ENCODE measurements at places on chromosomes 6 and 20.

GRCh38 chr6:164195278-164195941 lies 780.9 kb downstream of the QKI start:
- no peak for DNase-seq

DNA sequence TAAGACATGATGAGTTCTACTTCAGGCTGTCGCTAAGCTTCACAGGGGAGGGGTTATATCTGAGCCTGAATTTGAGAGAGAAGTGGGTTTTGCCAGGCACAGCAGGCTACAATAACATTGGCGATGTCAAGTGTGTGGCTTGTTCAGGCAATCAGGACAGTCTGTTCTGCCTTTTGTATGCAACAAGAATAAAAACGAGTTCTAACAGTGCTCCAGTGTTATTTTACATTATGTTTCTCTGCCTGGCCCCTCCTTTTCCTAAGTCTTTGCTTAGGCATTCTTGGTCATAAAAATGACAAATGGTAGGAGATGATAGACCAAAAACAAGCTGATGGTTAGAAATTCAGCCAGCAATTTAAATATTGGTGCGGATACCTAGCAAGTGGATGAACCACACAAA lies 26.8 kb downstream of the PAQR8 start:
- DNase-seq, result no peak

GRCh38 chr6:83417880-83418663 lies 12.8 kb downstream of the ME1 start:
- peak; percentile 33 for DNase-seq

DNA sequence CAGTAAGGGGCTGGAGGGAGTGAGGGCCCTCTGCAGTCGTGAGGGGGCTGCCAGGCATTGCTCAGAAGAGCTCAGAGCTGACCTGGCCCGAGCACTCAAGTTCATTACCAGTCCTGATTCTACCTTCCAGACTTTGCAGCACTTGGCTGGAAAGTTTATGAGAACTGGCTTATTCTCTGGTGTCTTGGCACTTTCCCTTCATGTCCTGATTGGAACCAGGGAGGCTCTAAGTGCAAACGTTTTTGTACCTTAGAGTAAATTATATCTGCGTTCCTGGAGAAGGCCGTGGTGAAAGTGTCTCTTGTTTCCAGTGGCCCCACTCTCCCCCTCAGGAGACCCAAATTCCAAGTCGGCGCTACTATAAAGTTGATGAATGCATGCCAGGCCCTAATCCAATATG lies 402.3 kb downstream of the CDC5L start:
- no peak for DNase-seq

- DNase-seq, result peak; percentile 67
These were observed 11.3 kb downstream of the ZHX3 start for GRCh38 chr20:41306061-41306727.

- no peak for DNase-seq
These were observed 171.2 kb upstream of the OLIG3 start for GRCh38 chr6:137665342-137665934.

DNA sequence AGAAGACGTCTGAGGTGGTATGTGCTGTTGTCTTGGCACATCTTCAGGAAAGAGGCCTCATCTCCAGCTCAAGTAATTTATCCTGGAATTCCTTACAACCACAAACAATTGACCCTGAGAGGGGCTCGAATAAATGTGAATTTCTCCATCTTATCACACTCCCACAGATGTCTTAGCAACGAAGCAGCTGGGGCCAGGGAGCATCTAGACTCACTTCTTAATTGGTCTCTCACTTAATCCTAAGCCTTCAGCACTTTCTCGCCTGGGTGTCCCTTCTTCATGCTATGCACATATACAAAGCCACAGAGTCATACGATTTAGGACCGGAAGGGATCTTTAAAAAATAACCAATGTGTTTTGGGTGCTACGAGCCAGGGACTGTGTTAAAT lies 27.1 kb downstream of the PCK1 start:
- no peak for DNase-seq

- no peak for DNase-seq
These were observed 94.0 kb downstream of the NOL4L start for GRCh38 chr20:32490942-32491763.

- DNase-seq, result no peak
These were observed 2.3 kb downstream of the RNF144B start for GRCh38 chr6:18389479-18389878.

DNA sequence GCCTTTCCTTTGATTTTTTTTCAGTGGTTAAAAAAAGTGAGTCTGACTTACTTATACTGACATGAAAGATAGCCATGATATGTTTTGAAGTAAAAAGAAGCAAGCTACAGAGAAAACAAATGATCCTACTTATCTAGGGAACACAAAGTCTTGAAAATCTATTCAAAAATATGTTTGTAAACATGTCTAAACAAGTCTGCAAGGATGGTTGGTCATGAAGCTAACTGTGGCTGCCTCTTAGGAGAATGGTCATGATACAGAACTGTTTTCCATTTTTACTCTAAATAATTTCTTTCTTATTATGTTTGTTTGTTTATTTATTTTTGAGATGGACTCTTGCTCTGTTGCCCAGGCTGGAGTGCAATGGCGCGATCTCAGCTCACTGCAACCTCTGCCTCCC lies 21.5 kb downstream of the FERMT1 start:
- DNase-seq, result no peak

- DNase-seq, result no peak
These were observed 165.1 kb upstream of the TNFAIP3 start for GRCh38 chr6:137701942-137702341.

DNA sequence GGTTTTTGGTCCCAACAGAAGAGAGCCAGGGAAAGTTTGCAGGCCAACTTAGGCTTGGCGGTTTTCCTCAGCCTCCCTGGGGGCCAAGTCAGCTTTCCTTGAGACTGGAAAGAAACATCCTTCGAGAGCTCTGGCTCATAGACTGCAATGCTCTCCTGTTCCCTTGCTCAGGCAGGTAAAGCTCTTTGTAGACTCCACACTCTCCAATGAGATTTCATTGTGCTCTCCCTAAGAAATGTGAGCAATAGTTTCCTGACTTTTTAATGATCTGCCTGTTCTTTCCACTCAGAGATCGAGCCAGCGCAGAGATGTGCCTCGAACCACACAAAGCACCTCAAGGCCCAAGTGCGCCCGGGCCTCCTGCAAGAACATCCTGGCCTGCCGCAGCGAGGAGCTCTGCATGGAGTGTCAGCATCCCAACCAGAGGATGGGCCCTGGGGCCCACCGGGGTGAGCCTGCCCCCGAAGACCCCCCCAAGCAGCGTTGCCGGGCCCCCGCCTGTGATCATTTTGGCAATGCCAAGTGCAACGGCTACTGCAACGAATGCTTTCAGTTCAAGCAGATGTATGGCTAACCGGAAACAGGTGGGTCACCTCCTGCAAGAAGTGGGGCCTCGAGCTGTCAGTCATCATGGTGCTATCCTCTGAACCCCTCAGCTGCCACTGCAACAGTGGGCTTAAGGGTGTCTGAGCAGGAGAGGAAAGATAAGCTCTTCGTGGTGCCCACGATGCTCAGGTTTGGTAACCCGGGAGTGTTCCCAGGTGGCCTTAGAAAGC lies 13.9 kb downstream of the TNFAIP3 start:
- no peak for DNase-seq

DNA sequence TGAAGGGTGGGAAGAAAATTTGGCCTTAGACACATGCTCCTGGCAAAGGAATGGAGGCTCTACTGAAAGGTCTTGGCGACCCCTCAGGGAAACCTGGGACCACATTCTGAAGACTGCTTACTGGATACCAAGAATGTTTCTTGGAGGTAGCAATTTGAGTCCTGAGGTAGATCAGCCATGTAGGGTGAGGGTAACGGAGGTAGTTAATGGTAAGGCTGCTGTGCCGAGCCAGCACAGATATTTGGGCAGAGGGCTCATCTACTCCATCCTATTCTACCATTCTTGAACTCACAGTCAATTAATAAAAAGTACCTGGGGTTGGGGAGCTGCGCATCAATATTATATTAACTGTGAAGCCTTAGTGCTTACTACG lies 401 bp upstream of the PHF3 start:
- DNase-seq, result no peak

DNA sequence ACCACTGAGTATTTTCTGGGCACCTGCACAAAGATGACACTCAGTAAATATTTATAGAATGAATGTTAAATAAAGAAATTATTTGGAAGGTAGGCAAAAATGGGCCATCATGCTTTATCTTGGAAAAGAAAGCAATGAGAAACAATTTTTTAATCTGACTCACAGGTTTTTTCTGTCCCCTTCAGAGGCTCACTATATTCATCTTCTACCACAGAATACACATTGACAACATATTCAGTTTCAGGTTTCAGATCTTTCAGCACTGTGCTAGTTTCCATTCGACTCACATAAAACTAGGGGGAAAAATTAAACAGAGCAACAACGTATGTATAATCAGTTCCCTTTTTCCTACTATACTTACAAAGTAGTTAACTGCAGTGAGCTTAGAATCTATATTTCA lies 58.3 kb downstream of the COL12A1 start:
- DNase-seq, result peak; percentile 16

GRCh38 chr20:37922016-37922415 lies 19.1 kb downstream of the VSTM2L start:
- DNase-seq, result peak; percentile 71

DNA sequence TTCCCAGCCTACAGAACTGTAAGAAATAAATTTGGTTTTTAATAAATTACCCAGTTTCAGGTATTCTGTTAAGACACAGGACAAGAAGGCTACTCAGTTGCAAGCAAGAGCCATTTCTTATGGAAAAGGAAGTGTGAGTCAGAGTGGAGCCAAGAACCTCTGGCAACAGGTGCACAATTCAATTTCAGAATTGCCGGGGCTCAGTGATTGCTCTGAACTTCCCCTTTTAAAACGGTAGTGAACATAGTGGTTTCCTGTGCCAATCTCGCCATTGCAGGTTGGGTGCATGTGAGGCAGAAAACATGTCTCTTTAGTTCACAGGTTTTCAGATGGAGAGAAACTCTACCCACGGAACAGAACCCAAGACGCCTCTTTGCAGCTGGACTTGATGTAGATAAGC lies 16.4 kb downstream of the PIGT start:
- peak; percentile 45 for DNase-seq

DNA sequence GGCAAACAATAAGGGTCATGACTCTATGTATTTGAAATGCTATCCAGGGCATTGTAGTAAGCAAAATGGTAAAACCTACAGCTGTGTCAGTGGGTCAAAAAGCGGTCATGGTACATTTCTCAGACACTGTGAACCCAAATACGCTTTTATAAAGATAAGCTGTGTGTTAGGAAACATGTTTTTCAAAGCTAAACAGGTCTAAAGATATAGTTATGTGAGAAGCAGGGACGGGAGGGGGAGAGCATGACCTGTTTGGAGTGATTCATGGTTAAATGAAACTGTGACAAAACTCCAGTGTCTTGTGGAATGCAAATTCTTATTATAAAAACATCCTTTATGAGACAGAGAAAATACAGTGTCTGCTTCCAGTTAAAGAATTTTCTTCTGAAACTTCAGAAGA lies 205.4 kb upstream of the BMP2 start:
- DNase-seq, result no peak

DNA sequence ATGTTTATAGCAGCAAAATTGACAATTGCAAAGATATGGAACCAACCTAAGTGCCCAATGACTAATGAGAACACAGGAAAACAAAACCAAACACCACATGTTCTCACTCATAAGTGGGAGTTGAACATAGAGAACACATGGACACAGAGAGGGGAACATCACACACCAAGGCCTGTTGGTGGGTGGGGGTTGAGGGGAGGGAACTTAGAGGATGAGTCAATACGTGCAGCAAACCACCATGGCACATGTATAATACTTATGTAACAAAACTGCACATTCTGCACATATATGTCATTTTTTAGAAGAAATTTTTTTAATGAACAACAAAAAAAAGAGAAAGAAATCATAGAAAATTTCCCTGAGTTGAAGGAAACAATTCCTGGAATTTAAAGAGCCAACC lies 3.9 kb downstream of the EPM2A start:
- no peak for DNase-seq

DNA sequence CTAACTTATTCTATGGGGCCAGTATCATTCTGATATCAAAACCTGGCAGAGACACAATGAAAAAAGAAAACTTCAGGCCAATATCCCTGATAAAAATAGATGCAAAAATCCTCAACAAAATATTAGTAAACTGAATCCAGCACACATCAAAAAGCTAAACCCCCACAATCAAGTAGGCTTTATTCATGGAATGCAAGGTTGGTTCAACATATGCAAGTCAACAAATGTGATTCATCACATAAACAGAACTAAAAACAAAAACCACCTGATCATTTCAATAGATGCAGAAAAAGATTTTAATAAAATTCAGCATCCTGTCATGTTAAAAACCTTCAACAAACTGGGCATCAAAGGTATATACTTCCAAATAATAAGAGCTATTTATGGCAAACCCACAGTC lies 133.9 kb upstream of the SSTR4 start:
- DNase-seq, result no peak

- DNase-seq, result no peak
These were observed 197.5 kb downstream of the ATXN1 start for GRCh38 chr6:16563628-16564240.

- DNase-seq, result no peak
These were observed 72.0 kb downstream of the DACT2 start for GRCh38 chr6:168247443-168248147.

GRCh38 chr6:138485586-138486248 lies 13.6 kb downstream of the NHSL1 start:
- DNase-seq, result no peak

GRCh38 chr6:121630716-121631115 lies 195.3 kb downstream of the GJA1 start:
- no peak for DNase-seq

DNA sequence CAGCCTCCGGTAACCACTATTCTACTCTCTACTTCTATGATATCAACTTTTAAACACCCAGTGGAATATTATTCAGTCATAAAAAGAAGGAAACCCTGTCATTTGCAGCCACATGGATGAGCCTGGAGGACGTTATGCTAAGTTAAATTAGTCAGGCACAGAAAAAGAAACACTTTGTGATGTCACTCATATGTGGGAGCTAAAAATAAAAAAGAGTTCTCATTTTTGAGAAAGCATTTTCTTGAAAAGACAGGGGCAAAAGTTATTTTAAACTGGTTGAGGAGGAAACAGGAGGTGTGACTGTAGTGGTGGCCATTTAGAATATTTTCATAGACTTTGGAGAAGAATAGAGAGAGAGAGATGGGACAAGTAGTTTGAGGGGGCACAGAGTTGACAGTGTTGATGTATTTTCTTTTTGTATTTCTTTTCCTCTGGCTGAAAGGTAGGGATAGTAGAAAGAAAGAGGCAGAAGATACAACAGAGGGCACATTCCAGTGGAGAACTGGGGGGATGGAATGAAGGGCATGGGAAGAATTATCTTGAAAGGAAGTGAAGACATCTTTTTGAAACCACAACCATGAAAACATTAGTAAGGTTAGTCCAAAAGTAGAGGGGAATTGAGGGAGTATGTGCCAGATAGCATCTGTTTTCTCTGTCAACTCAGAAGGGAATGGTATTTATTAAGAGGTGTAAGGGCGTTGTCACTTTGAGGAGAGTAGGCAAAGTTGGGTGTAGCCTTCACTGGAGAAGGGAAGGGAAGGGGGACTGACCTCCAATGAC lies 181.3 kb upstream of the GMDS start:
- no peak for DNase-seq

DNA sequence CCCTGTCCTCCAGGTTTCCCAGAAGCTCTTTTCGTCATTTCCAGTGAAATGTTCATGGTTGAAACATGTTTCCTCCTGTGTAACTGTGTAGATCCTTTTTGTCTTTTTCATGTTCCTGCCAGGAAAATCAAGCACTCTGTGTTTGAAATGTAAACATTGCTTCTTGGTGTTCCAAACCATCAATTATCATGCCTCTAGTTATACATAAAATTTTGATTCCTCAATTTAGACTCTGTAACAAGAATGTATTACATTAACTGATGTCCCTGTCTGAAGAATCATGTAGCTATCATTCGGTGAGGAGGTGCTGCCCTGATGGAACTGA lies 546.3 kb upstream of the CITED2 start:
- no peak for DNase-seq

- no peak for DNase-seq
These were observed 6.2 kb downstream of the RSPO3 start for GRCh38 chr6:127124680-127125079.

Measured in GM13976 (cell line).